ENCODE measurements at places on chromosomes 4 and X. TPM values are rescaled to one million over a fixed set of nuclear protein-coding genes. Genes with fewer than 3 reads are reported as not detected.

MAB21L2 gene
- total RNA-seq = not detected

GC gene
- total RNA-seq = not detected

COL4A5 gene
- total RNA-seq = not detected

TRO gene
- 4.3 TPM for total RNA-seq

DNA sequence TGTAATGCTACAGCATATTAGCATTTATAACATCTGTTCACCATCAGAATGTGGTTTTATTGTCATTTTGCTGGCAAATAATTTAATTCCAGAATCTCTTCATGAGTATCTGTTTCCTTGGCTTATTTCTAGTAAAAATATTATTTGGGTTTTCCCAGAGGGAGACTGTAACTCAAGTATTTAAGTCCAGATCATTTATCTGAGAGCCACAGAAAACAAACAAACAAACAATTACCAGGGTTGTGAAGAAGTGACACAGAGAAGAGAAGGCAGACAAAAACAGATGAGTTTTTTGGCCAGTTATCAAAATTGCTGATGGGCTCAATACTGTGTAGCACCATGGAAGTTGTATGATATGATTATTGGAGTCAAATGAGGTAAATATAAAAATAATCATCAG, 515.1 kb downstream of the TECRL start:
- no peak for DNase-seq

DNA sequence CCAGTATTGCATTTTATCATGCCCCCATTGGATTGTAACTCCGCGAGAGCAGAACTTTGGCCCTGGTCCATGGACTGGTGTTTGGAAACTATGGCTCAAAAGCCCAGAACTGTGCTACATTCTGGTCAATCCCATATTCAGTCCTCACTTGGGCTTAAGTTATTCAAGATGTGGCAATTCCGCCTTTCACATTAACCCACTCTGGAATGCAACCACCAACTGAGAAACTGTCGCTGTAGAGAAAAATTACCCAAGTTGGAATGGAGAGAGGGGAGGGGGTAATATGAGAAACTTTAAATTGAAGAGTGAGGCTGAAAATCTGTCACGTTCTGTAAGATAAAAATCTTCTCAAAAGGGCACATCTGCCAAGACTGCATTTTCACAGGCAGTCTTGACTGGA, 189.6 kb upstream of the NHS start:
- no peak for DNase-seq

DNA sequence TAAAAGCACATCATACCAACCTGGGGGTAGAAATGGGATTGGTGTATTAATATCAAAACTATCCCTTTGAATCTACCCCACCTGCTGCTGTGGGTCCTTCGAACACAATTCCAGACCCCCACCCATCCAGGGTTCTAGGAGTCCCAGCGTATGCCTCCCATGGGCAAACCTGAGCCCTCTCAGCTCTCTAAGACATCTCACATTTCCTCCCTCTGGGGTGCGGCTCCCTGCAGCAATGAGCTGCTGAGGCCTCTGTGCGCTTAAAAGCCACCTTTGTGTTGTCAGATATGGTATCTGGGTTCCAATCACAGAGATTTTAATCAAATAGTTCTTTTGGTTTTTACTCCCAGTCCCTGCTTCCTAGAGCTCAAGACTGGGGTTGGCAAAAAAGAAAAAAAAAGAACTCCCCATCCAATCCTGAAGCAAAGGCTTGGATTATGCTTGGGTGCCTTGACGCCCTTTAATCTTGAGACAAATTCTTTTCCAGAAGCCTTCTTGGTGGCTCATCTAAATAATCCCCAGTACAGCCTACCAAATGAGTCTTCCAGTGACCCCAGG, 37.5 kb upstream of the NOCT start:
- no peak for DNase-seq

DNA sequence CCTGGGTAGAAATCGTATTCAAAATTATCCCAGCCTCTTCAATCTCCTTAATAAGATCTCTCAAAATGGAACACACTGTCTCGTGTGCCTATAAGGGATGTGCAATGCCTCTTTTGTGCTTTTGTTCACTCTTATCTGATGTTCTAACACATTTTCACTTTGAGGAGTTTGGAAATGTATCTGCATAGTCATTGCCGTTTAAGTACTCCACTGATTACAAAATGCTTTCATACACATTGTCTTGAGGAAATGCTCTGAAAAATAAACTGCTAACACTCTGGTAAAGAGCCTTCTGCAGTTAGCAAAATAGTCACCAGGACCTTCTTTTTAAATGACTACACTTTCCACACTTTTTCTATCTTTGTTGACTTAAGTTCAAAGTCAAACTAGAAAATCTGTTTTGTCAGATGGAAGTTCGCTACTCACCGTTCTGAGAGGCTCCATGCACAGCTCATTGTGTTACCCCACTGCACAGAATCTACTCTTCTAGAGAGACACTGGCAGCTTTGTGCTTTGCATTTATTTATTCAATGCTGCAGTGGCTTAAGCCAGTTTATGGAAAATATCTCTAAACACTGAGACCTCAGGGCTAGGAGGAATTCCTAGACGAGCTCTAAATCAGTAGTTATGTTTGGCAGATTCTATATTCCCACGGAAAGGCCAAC, 159.0 kb downstream of the CHIC2 start:
- DNase-seq = no peak

All from naive thymus-derived CD4-positive, alpha-beta T cell (primary cell).